ENCODE measurements at places on chromosomes 5 and 9. TPM values are rescaled to one million over a fixed set of nuclear protein-coding genes. Genes with fewer than 3 reads are reported as not detected.

DNA sequence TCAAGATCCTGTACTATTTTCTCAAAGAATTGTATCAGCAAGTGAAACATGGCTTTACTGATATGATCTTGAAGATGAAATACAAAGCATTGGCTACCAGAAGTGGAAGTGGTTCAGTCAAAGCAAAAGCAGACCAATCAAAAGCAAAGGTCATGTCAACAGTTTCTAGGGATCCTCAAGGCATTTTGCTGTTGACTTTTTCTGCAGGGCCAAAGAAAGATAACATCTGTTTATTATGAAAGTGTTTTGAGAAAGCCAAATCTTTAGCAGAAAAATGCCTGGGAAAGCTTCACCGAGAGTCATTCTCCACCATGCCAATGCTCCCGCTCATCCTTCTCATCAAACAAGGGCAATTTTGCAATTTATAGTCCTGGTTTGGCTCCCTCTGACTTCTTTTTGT is 90.3 kb upstream of the ACO1 start:
- DNase-seq: no peak

FCN1 gene
- not detected for total RNA-seq

- no peak for DNase-seq
Observed at GRCh38 chr9:114023961-114024360, 54.1 kb downstream of the AMBP start.

DNA sequence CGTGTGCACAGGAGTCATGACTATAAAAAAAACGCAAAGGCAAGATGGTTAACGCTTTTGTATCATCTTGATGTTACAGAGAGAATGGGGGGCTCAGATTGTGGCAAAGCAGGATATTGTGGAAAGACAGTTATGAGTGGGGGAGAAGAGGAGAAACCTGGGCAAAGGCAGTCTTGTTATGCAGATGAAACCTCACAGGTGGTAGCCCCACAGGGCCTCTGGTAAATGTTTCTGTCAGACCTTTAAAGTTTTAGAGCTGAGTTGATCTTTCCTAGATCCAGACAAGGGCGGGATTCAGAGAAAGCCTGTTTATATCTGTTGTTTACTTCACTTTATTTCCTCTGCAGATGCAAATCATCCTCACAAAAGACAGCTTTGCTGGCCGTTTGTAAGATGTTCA is 55.2 kb downstream of the C9orf85 start:
- no peak for DNase-seq

FOCAD gene
- 37.7 TPM for total RNA-seq

- DNase-seq: no peak
Observed at GRCh38 chr9:94826644-94827410, 100.3 kb downstream of the AOPEP start.

ZNF354C gene
- 5.0 TPM for total RNA-seq

GRCh38 chr5:142561486-142562097 is 124.3 kb downstream of the FGF1 start:
- DNase-seq: no peak

MCTP1 gene
- total RNA-seq: not detected

DNA sequence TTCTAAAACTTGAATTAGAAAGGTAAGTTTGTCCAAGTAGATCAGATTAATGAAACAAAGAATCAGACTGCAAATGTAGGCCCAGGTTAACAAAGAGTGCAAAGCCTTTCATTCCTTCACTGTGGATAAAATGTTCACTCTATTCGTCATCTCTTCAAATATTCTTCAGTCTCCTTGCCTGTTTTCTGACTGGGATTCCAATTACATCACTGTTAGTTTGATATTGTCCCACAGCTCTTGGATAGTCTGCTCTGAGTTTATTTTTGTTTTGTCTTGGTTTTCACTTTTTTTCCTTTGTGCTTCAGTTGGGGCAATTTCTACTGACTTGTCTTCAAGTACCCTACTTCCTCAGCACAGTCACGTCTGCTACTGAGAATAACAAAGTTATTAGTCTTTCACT is 38.5 kb upstream of the GZMA start:
- DNase-seq: no peak

NMUR2 gene
- total RNA-seq: not detected

DNA sequence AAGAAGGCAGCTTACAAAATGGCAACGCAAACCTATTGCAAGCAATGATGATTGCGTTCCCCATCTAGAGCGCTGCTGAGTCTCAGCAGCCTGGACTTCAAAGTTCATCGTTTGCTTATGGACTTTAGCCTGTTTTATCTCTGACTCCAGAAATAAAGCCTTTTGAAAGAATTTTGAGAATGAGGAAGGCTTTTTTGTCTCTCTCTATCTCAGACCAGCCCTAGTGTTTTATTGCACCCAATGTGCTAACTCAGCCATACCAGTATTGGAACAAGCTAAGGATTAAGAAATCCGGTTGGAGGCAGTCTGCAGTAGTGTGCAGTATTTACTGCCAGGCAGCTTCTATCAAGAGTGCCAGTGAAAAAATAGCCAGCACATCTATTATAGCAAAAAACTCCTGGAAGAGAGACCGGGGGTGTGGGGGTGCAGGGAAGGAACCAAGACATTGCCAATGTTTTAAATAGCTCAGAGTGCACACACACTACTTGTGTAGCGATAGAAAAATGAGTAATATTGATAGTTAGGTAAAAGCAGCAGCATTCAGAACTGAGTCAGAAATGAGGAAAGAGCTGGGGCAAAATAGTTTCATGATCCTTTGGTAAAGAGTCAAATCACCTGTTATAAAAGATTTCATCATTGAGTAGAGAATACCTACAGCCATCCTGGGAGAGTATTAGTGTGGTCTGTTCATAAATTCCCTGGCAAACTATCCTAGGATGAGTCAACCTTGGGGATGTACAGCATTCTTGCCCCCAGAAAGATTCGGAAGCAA is 219.0 kb downstream of the ZNF608 start:
- no peak for DNase-seq

GLRA1 gene
- not detected for total RNA-seq

DNA sequence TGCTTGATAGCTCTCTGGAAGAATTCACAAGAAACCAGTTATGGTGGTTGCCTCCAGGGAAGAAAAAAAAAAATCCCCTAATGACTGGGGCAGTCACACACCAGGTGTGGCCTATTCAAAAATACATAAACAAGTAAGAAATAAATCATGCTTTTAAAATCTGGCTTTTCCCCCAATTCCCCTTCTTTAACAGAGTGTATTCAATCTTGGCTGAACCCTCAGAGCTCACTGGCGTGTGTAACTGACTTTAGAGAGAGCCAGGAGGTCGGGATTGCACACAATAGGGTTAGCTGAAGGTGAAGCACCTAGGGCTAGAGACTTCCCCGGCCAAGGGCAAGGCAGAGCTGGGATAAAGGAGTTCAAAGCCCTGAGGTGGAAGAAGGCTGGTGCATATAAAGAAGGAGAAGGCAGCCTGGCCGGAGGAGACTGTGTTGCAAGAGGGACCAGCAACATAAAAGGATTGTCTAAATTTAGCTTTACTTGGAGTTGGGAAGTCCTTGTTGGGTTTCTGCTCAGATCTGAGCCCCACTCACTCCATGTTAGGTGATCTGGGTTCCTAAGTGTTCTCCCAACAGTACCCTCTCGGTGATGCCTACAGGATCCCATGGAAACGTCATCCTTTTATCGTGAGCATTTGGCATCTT is 19.7 kb downstream of the FNBP1 start:
- no peak for DNase-seq

DNA sequence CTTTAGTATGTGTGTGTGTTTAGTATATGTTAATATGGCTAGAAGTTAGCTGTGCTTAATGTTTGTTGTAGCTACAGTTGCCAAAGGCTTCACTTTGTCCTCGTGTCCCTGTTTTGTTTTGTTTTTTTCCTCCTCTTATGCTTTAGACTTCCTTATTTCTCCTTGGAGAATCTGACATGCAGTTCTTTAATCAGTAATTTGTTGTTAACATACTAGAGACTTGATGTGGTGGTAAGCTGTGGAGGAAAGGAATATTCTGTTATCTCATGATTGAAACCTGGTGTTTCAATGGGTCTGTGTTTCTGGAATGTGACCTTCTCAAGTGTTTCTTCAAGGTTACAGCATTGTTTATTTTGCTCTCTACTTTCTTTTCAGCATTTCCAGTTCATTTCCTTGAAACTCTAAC is 515.6 kb upstream of the ST8SIA4 start:
- DNase-seq: no peak

CMBL gene
- total RNA-seq: 2.7 TPM

GRCh38 chr9:99173570-99174504 is 47.9 kb downstream of the ALG2 start:
- DNase-seq: no peak

GRCh38 chr9:125126019-125126746 is 17.1 kb downstream of the SCAI start:
- peak; percentile 95 for DNase-seq

DNA sequence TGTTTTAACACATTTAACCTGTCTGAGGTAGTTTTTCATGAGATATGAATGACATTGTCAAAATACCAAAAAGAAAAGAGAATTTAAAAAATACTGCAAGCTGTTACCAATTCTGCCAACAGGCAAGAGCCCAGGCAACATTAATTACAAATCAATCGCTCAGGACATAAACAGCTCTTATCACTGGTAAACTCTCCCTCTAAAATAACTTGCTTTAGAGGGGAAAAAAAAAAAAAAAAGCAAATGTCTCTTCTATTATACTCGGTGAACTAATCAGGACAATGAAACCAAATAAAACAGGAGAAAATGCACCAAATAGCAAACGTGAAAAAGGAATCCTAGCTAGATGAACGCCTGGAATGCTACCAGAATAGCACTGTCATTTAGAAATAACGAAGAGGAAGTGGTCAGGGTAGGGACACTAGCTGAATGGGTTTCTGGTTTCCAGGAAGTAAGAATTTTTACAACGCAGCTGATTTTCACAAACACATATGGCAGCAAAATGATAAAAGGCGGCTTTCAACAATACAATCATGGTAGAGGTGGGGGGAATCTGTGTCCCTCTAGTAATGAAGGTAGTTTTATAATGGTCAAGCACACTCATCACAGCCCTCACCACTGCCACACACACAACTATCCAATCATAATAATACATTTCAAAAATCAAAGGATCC is 94.9 kb downstream of the DENND1A start:
- DNase-seq: no peak

- no peak for DNase-seq
Observed at GRCh38 chr9:133614056-133614455, 4.9 kb upstream of the FAM163B start.

- no peak for DNase-seq
Observed at GRCh38 chr5:72245951-72246532, 74.0 kb downstream of the MRPS27 start.

GRCh38 chr5:170704417-170705192 is 78.9 kb upstream of the GABRP start:
- DNase-seq: peak; percentile 23

- no peak for DNase-seq
Observed at GRCh38 chr9:106868565-106868964, 5.6 kb downstream of the ZNF462 start.

FCN2 gene
- total RNA-seq: not detected

Data from activated CD8-positive, alpha-beta memory T cell treated with anti-CD3 and anti-CD28 coated beads, Interleukin-2, amount 10 ng/mL, durations not matched to agents 7 days and 5 days (primary cell).